Fibroblast of the aortic adventitia (primary cell): ENCODE measurements at places on chromosomes 3 and 15.
A peak's percentile ranks its signal among the peaks of the same experiment; 100 is the strongest.

- DNase-seq = no peak
Observed at GRCh38 chr15:89340573-89340972, 5.9 kb upstream of the POLG start.

- no peak for DNase-seq
Observed at GRCh38 chr15:52161406-52161966, 29.7 kb downstream of the GNB5 start.

DNA sequence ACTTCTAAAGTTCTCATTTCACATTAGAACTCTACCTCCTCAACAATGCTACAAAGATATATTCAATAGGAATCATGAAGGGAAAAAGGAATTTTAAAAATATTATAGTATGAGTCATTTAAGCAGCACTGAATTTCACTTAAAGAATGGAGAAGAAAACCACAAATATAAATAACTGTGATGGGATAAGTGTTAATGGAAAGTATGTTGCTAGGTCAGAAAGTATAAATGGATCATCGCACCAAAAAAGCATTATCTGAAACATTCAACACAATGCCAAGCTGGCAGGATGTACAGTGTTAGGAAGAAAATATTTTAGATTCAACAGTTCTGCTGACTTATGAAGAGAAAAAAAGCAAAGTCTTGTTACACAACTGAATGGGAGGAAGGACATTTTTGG, 101.4 kb downstream of the TFG start:
- peak; percentile 88 for DNase-seq

- no peak for DNase-seq
Observed at GRCh38 chr3:143581972-143582722, 266.1 kb downstream of the SLC9A9 start.

DNA sequence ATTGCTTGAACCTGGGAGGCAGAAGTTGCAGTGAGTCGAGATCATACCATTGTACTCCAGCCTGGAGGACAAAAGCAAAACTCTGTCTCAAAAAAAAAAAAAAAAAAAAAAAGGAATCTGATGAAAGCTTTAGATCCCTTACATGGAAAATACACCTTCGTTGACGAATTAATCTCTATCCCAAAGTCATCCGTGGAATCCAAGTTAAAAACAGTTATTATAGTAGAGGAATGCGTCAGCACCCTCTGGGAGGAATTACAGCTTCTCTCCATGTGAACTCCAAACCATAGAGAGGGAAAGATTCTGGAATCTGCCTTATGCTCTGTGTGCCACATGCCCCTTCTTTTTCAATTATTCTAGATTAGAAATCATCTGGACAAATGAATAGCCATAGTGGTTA, 192.3 kb upstream of the C2CD4B start:
- DNase-seq = no peak

GRCh38 chr3:32239307-32240158, 1.1 kb downstream of the CMTM8 start:
- DNase-seq = no peak

DNA sequence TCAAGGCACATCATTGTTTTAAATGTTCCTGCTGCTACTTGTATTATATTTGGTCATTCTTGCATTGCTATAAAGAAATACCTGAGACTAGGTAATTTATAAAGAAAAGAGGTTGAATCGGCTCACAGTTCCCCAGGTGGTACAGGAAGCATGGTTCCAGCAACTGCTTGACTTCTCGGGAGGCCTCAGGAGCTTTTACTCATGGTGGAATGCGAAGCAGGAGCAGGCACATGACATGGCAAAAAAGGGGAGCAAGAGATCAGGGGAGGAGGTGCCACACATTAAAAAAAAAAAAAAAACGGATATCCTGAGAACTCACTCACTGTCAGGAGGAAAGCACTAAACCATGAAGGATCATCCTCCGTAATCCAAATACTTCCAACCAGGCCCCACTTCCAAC, 286.9 kb upstream of the PLSCR5 start:
- DNase-seq = no peak

GRCh38 chr3:197125636-197126035, 96.0 kb upstream of the MELTF start:
- peak; percentile 25 for DNase-seq

GRCh38 chr3:111324645-111325044, 217.4 kb upstream of the CD96 start:
- DNase-seq = no peak
